ENCODE measurements at places on chromosomes 13 and 19.

DNA sequence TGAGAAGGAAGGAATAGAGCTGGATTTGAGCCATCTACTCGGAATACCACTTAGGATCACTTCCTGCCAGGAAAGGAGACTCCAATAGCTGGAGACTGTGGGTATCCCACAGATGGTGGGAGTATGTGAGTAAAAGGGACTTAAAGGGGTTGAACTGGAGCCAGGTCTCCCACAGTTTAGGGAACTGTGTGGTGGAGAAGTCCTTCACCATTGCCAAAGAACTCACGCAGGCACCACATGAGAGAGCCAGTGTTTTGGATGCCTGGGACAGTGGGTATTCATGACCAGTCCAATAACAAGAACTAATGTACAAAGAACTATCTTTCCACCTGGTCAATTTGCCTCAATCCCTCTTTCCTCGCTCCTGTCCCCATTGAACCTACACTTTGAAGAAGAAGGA, 24.4 kb upstream of the MYCBP2 start:
- DNase-seq: no peak

DNA sequence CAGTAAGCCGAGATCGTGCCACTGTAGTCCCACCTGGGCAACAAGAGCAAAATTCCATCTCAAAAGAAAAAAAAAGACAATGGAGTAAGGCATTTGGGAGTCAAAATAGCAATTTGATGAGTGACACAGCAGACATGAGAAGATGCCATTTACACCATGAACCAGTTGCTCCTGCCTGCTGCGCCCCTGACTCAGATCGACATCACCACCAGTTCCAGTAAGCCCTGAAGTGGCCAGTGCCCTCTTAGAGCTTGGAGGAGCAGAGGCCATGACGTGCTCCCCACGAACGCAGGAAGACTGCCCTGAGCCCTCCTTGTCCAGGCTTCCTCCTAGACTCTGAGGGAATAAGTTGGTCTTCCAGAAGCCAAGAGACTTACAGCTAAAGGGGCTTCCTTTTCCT, 339.2 kb downstream of the MYO16 start:
- no peak for DNase-seq

DNA sequence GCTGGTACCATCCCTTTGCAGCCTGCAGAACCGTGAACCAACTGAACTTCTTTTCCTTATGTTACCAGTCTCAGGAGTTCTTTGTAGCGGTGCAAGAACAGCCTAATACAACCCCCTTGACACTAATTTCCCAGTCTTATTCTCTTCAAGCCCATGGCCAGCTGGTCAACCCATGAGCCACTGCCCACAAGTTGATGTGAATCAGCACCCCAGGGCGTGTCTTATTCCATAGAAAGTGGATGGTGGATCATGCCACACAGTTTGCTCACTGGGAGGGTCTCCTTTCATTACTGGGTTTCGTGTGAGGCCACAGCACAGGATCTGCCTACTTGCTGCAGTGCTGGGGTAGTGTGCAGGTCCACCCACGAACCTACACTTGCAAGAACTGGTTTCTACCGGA, 27.0 kb downstream of the TEX29 start:
- DNase-seq: no peak

DNA sequence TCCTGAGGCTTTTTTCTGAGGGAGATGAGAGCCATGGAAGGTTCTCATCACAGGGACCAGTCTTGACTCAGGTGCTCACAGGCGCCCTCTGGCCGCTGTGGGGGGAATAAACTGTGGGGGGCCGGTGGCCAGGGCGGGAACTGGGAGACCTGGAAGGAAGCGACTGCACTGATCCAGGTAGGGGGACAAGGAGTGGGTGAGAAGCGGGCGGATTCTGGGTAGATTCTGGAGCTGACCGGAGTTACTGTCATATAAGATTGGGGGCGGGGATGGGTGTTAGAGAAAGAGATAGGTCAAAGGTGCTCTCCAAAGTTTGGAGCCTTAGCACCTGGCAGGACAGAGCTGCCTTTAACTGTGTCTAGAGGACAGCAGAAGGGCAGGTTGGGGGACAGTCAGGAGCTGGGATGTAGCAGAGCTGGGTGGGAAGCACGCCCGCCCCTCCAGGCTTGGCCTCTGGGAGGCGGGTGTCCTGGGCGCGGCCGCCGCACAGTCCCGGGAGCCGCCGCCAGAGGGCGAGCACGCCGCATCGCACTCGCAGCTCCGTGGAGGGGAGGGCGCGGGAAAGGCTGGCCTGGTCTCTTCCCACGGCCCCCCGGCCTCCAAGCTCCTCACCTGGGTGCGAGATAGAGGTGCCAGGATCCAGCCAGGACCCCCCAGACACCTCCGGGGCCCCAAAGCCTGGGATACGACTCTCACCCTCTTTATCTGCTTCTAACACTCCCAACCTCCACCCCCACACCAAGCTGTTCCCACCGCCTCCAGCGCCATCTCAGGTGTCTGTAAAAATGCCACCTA, 4.2 kb upstream of the DAND5 start:
- DNase-seq: peak; percentile 61

GRCh38 chr13:72678312-72678711, 49.1 kb downstream of the MZT1 start:
- DNase-seq: no peak

GRCh38 chr13:57837801-57838200, 206.3 kb downstream of the PCDH17 start:
- no peak for DNase-seq

DNA sequence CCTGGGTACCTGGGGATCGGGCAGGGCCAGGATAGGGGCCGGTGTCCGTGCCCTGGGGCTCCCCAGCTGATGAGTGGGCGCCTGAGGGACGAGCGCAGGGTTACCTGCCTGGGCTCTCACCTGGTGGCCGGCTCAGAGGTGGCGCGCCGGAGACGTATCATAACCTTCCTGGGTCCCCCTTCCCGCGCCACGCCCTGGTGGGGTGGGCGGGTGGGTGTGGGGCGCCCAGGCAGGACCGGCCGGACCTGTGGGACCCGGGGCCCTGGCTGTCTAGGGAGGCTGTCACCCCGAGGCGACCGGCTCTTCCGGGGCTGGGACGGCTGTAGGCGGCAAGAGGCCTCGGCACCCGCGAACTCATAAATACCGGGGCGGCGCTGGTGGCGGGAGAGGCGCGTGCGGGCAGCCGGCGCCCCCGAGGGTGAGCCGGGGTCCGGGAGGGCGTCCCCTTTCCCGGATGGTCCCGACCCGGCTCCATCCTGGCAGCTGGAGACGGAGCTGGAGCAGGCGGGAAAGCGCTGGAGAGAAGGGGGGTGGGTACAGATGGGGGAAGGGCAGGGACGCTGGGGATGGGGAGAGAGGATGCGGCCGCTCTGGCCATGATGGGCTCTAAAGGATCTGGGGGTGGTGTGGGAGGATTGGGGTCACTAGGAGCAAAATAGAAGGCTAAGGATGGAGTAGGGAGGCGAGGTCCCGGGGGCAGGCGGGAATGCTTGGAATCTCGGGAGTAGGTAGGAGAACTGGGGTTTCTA, at the start of gene ACP7:
Gene ACP7 (plus strand): TSS at position 386 of the 749 bp plus-strand sequence. CDS start 902 bp downstream, outside the sequence.
- DNase-seq: no peak

GRCh38 chr19:21430675-21431074, 33.7 kb downstream of the ZNF493 start:
- DNase-seq: no peak

DNA sequence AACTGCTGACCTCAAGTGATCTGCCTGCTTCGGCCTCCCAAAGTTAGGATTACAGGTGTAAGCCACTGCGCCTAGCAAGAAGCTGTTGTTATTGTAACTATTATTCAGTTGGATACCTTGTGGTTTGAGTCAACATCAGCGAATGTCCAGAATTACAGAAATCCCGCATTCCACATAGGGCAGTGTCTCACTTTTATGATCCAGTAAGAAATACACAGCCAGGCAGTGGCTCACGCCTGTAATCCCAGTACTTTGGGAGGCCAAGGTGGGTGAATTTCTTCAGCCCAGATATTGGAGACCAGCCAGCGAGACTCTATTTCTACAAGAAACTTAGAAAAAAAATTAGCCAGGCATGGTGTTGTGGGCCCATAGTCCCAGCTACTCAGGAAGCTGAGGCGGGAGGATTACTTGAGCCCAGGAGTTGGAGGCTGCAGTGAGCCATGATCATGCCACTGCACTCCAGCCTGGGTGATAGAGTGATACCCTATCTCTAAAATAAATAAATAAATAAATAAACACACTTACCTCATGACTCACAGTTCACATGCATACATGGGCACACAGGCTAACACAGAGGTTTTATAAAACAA, 43.8 kb downstream of the SPTBN4 start:
- no peak for DNase-seq

- DNase-seq: no peak
Measured at GRCh38 chr13:81211713-81212112, 870.8 kb upstream of the SPRY2 start.
